Right ventricle myocardium superior (tissue), 1 donor: ENCODE measurements at places on chromosomes 11 and 22.
A peak's percentile ranks its signal among the peaks of the same experiment; 100 is the strongest.

DNA sequence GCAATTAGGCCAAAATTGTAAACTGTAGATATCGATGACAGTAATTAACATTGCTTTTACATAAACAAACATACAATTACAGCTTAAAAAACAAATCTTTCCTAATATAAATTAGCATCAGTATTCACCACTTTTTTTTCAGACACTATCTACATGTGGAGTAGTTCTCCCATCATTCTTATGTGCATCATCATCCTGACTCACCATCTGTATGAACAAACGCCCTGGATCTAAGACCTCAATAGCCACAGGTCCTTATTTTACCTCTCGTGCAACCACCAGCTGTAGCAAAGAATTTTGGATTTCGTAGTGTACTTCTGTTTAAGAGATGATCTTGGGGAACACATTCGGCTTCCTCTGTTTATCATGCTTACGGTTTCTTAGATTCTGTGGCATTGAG is 551.9 kb upstream of the KIRREL3 start:
- DNase-seq, result no peak

GRCh38 chr22:39706376-39707140 is 136.0 kb downstream of the CACNA1I start:
- no peak for DNase-seq

- DNase-seq, result no peak
These were observed 17.9 kb upstream of the NUCB2 start for GRCh38 chr11:17258670-17259069.

GRCh38 chr11:108909921-108910320 is 245.1 kb downstream of the DDX10 start:
- DNase-seq, result no peak

DNA sequence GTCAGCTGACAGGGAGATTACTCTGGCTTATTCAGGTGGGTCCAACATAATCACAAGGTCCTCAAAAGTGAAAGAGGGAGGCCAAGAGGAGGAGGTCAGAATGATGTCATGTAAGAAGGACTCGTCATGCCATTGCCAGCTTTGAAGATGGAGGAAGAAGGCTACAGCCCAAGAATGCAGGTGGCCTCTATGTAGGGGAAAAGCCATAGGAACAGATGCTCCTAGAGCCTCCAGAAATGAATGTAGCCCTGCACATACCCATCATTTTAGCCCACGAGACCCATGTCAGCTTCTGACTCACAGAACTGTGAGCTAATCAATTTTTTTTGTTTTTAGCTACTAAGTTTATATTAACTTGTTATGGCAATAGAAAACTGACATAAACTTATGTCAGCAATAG is 171.1 kb downstream of the DBX1 start:
- no peak for DNase-seq

DNA sequence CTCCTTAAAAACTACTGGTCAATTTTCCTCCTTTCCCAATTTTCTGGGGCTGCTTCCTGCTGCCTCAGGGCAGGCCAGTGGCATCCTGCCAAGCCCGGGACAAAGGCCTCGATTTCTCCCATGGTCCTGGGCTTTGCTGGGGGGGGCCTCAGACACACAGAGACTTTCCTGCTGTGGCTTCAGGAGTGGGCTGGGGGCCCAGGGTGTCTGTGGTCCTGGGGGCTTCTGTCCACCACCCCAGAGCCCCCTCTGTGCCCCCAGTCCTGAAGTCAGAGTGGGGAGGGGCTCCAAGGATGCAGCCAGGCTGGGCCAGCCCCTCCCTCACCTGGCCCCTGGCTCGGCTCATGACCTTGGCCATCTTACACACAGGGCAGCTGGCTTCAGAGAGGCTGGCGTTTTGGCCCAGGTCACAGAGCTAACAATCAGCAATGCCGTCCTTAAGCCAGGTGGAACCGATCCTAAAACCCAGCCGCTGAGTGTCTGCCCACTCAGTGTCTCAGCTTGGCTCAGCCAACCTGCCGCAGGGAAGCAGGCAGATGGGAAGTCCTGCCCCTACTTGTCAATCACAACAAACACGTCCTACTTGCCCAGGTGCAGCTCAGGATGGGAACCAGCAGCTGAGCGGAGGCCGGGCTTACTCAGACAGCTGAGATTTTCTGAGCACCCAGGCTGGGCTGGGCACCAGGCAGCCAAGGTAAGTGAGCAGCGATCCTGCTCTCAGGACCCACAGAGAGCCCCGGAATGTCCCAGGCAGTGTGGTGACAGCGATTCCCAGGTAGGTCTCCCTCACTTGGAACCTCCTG is 34.6 kb downstream of the OSBPL5 start:
- DNase-seq, result peak; percentile 46

DNA sequence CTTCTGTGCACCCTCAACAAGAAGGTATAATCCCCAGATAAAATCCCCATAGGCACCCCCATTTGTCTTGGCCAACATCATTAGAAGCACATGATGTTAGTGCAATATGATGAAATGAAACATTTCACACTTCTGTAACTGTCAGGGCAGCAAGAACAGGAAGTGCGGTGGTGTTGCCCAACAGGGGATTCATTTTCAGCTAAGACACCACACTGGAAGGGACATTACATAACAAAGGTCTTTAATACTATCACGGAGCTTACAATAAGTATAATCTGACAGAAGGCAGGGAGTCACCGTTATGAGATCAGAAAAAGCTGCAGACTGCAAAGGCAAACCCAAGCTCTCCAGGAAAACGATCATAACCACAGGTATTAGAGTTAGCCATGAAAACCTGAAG is 2.0 kb downstream of the OR52W1 start:
- peak; percentile 78 for DNase-seq

- DNase-seq, result peak; percentile 73
These were observed 617 bp downstream of the CSKMT start for GRCh38 chr11:62665599-62666258.
